Myocyte (in vitro differentiated cells): ENCODE measurements at places on chromosomes 5 and 9. TPM values are rescaled to one million over a fixed set of nuclear protein-coding genes. Genes with fewer than 3 reads are reported as not detected.

DNA sequence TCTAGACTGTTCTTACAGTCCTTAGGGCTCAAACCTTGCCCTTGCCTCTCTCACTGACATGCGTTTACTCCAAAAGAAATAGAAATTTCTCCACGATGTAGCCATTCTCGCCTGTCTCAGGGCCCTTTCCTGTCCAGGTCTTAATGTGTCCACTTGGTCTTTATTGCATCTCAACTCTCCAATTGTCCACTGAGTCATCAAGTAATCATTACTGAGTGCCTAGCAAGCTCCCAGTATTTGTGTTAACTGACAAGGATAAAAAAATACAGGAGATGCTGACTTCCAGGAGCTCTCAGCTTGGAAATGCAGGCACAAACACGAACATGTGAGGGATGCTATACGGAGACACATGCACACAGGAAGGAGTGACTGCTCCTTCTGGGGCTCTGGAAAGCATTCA lies 147.3 kb downstream of the ARSB start:
- DNase-seq: no peak

GRCh38 chr9:34628656-34629490 lies at the start of gene ARID3C:
Gene ARID3C, minus strand, starts transcription at chr9:34629066. Its CDS starts 1,052 bp downstream, at chr9:34628014.
- DNase-seq: no peak

- DNase-seq: peak; percentile 62
Measured at GRCh38 chr5:110258460-110259216, 467.8 kb downstream of the TMEM232 start.

DNA sequence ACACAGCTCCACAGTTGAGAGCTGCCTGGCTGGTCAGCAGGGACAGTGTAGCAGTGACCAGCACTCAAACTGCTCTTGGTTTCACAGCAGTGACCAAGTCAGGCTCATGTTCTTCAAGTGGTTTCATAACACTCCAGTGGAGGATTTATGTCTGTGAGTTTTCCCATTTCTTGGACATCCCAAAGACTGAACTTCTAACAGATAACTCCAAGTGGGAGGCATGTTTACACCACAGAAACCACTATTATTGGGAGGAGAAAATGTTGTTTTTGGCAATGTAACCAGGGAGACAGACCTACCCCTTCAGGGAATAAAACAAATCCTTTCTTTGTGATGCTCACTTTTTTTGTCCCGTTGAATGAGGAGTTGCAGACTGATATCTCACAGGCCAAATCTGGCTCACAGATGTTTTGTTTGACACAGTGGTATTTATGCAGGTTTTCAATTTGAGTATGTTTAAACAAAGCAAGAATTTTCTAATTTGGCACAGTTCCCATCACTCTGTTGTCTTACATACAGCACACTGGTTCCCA lies 141.5 kb downstream of the RMI1 start:
- peak; percentile 83 for DNase-seq

DNA sequence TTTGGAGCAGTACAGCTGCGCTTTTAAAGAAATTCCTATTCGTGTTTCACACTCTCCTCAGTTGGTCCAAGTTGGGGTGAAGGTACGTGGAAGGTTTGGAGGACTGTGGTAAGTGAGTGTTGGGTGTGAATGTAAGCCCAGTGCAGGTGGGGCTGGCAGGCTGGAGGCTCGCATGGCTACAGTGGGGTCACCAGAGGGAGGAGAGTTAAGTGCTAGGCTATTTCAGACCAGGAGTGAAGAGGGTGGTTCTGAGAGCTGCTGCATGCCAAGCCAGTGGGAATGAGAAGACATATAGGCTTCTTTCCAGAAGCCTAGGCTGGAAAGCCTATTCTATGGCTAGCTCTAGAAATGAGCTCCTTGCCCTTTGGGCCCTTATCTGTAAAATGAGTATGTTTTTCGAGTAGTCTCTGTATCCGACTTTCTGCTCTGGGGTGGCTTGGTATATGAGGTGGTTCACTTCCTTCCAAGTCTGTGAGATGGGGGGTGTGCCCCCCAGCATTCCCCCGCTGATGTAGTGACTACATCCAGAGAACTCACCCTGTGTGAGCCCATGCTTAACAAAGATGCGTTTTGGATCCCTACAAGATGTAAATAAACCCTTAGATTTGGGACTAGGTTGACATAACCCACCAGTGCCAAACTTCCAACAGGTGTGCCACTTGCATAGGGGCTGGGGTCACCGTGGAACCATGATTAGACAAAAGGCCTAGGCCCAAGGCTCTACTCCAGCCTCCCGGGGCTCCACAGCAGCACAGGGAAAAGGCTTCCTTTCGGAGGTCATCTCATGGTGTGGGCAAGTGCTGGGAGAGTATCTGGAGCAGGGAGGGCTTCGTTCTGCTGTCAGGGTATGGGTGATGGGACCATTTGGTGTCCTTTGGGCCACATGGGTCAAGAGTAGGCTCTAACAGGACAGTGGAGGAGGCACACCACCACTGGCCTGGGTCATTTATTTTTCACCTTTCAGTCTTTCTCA lies 2.6 kb downstream of the TCF7 start:
- no peak for DNase-seq

GRCh38 chr9:131915181-131915580 lies 164.5 kb downstream of the MED27 start:
- DNase-seq: no peak

DNA sequence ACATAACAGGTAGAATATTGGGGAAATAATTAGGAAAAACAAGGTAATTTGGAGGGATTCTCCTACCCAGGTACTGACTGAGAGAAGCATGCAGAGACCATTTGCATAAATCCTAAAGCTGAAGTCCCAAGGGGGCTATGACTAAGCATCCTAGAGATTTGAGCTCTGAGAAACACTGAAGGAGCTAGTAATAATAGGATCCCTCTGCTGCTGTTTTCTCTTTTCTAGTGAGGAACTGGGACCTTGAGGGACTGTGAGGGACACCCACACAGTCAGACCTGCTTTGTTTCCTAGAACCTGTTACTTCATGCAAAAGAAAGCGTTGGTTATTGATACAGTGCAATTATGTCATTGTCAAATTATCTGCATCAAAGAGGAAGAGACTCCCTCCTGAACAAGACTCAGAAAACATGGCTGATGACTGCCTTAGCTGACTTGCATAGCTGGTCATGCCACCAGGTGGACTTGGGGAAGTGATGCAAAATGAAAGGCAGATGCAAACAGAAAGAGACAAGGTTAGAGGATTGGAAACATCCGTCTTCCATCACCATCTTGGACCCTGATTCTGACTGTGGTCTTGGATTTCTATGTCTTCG lies 335.4 kb downstream of the NTRK2 start:
- DNase-seq: no peak

The KLF4 gene
- total RNA-seq: 4.9 and 7.8 TPM in 2 replicates
